Stimulated activated CD8-positive, alpha-beta memory T cell treated with anti-CD3 and anti-CD28 coated beads, Interleukin-15, amount 100 ng/mL, for 4 hours (primary cell): ENCODE measurements at places on chromosomes 6 and 20.

DNA sequence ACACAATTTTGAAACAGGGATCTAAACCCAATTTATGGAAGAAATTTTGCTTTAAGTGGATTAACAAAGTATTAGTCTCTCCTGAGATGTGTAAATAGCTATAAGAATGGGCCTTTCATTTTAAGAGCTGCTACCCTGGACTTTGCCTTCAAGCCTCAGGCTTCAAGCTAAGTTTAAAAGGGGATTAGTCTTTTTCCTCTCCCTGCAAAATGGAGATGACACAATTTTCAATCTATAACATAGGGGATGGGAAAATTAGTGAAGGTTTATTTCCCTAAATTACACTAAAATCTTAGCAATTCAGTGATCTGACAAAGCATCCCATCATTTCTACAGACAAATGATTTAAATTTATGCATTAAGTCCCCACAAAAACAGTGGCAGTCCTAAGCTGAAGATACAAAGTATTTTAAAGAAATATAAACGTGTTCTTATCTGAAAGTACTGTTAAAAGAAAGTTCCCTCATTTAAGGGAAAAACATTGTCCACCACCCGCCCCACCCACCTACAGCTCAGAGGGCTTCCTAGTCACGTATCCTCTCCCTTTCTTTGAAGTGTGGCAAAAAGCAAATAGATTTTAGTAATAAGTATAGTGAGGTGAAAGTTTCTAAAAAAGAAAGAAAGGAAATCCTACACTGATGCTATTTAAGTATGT lies 14.5 kb downstream of the ARHGAP18 start:
- DNase-seq, result no peak

- no peak for DNase-seq
These were observed 99.9 kb downstream of the AIG1 start for GRCh38 chr6:143160439-143161220.

DNA sequence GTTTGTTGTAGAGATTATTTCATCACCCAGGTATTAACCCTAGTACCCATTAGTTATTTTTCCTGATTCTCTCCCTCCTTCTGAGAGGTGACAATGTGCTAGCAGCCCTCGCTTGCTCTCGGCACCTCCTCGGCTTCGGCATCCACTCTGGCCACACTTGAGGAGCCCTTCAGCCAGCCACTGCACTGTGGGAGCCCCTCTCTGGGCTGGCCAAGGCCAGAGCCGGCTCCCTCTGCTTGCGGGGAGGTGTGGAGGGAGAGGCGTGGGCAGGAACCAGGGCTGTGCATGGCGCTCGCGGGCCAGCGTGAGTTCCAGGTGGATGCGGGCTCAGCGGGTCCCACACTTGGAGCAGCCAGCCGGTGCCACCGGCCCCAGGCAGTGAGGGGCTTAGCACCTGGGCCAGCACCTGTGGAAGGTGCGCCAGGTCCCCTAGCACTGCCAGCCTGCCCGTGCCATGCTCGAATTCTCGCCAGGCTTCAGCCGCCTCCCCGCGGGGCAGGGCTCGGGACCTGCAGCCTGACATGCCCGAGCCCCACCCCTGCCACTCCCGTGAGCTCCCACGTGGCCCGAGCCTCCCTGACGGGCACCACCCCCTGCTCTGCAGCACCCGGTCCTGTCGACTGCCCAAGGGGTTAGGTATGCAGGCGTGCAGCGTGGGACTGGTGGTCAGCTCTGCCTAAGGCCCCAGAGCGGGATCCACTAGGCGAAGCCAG lies 221.9 kb downstream of the WDR27 start:
- DNase-seq, result no peak

DNA sequence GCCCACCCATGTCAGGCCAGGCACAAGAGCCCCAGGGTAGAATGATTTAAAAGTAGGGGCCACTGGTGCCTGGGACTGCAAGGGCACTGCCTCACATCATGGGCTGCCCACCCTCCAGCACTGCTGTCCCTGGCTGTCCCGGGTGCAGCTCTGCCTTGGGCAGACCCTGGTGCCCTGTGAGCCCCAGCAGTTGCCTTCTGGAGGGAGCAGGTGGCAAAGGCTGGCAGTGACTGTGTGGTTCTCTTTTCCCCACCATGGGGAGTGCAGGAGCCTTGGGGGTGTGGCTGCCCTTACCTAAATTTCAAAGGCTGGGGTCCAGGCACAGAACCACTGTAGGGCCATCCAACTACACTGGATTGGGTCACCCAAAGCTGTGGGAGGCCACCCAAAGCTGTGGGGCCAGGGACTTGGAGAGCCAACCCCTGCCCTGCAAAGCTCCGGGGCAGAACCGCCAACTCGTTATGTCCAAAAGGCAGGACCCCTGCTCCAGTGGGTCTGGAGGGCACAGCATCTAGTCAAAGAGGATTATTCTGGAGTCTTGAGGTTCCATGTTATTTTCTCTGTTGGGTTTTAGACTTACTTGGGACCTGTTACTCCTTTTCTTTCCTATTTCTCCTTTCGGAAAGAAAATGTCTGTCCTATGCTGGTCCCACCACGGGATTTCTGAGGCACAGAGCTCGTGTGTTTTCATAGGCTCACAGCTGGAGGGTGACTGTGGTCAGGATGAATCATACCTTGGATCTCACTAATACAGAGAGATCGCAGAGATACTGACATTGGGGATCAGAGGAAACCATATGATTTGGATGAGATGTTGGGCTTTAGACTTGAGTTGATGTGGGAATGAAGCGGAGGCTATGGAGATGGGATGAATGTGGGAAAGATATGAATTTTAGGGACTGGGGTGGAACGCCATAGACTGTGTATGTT lies 65.3 kb downstream of the RAMACL start:
- no peak for DNase-seq

- no peak for DNase-seq
These were observed 53.4 kb upstream of the UTRN start for GRCh38 chr6:144231721-144232120.

- no peak for DNase-seq
These were observed 170.6 kb upstream of the AGPAT4 start for GRCh38 chr6:161444464-161444863.

DNA sequence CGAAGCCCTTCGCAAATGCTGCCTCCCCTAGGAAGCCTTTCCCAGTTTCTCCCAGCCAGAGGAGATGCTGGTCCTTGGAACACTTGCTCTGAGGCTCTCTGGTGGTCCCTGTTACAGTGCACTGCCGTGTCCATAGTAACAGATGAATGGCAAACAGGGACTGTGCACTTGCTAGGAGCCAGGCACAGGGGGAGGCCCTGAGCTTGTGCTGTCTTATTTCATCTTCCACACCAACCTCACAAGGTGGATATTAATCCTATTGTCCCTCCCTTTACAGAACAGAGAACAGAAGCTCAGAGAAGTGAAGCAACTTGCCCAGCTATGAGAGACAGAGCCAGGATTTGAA lies 19.0 kb downstream of the SRC start:
- DNase-seq, result no peak

DNA sequence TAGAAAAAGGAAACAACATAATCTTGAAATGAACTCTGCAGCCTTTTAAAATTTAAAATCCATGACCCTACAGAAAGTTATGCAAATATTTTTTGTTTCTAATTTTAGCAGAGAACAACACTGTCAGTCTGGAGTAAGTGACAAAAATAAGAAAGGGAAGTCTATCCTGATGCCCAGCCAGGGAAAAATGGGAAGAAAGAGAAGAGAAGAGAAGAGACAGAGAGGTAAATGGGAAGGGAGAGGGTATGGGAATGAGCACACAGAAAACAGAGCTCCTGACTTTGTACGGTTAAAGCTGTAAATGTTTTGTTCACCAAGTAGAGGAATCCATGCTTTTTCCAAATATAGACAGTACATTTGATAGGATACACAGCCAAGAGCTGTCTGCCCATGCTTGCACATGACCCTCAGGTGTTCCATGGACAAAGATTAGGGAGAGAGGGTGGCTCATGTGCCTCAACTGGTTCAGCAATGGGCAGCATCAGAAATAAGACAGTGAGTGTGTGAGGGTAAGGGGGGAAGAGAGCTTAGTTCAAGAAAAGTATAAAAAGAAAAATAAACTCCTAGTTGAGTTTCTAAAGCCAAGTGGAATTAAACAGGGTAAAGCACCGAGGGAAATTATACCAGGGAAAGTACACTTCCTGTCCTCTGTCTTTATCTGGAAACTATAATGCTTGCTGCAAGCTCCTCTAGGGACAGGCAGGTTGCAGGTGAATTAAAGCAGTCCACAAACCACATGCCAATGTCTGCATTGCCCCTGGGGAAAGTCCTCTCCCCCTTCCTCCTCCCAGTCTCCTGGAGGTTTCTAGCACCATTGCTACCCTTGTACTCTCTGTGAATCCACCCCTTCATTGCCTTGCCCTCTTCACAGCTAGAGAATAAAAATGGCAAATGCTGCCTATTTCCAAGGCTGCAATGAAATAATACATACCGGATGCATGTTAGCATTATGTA lies 30.0 kb downstream of the MAP3K5 start:
- no peak for DNase-seq

- DNase-seq, result no peak
These were observed 25.4 kb downstream of the PTK7 start for GRCh38 chr6:43101497-43101896.

- no peak for DNase-seq
These were observed 31.1 kb downstream of the UBD start for GRCh38 chr6:29528300-29528931.
